Progenitor cell of endocrine pancreas (in vitro differentiated cells): ENCODE measurements at places on chromosomes 2 and 18. TPM values are rescaled to one million over a fixed set of nuclear protein-coding genes. Genes with fewer than 3 reads are reported as not detected.

The SIX2 gene
- total RNA-seq = 4.0 and 7.0 TPM in 2 replicates

- no peaks in the 10 kb centered on the region for H3K4me1 ChIP-seq
- no peaks in the 10 kb centered on the region for H3K27me3 ChIP-seq
- no peak overlapping the region for H3K4me3 ChIP-seq
- H3K27ac ChIP-seq = no peak overlapping the region
- H3K36me3 ChIP-seq = peaks cover 28% of the 10 kb centered on the region
Observed at GRCh38 chr18:24443870-24444269, 16.6 kb upstream of the HRH4 start.

DNA sequence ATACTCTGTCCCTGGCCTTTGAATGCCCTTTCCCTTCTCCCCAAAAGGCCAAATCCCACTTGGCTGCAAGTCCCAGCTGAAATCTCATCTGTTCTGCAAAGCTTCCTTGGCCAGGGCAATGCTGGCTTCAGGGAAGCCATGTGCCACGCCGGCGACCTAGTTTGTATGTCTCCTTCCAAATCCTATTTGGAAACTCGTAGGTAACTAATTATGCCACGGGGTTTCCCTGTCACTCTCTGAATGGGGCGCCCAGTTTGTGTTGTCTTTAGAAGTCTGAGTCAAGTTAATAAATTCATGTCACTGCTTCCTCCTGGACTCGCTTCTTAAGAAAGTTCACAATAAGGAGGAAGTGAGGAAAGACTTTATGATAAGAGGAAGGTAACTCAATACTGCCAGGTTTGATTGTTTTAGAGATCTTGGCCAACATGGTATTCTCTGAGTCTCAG, 19.1 kb downstream of the FHL2 start:
- no peak for DNase-seq

DNA sequence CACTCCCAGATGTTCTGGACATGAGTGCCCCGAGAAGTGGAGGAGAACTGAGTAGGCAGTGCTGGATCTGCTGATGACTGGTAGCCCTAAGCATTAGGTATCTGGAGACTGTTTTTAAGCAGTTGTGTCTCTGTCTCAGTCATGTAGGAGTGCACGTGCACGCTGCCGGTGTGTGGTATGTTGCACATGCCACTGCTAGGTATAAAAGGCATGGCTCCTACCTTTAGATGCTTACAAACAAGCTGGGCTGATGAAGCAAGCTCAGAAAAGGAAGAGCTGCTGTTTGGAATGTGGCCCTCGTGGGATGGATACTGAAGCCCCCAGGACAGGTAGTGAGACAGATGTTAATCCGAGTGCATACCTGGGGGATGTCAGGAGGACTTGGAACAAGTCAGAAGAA, 49.1 kb downstream of the HK2 start:
- no peaks in the 10 kb centered on the region for H3K27me3 ChIP-seq
- DNase-seq = no peak
- H3K4me1 ChIP-seq = no peaks in the 10 kb centered on the region

- H3K4me3 ChIP-seq = no peak overlapping the region
- no peak overlapping the region for H3K27ac ChIP-seq
- peaks cover 3% of the 10 kb centered on the region for H3K4me1 ChIP-seq
- H3K27me3 ChIP-seq = no peaks in the 10 kb centered on the region
Observed at GRCh38 chr2:73561422-73561821, 80.8 kb downstream of the NAT8 start.

- H3K27ac ChIP-seq = no peak overlapping the region
- no peaks in the 10 kb centered on the region for H3K4me1 ChIP-seq
- H3K36me3 ChIP-seq = no peaks in the 10 kb centered on the region
- no peak for DNase-seq
Observed at GRCh38 chr2:196344397-196344796, 173.0 kb upstream of the STK17B start.

The FSHR gene
- total RNA-seq = 0.44 and 0.74 TPM in 2 replicates

The AGFG1 gene
- 74.5 and 82.2 TPM in 2 replicates for total RNA-seq

GRCh38 chr2:3432067-3432466, 52.6 kb downstream of the TRAPPC12 start:
- no peak overlapping the region for H3K27ac ChIP-seq
- no peak for DNase-seq
- H3K27me3 ChIP-seq = no peaks in the 10 kb centered on the region

- H3K27me3 ChIP-seq = no peaks in the 10 kb centered on the region
- peak; percentile 28 for DNase-seq
- peak overlapping the region; percentile 91 for H3K4me3 ChIP-seq
- H3K27ac ChIP-seq = peak overlapping the region; percentile 97
- H3K36me3 ChIP-seq = peaks cover 8% of the 10 kb centered on the region
Observed at GRCh38 chr18:76821875-76822505, 367 bp upstream of the ZNF236 start.

The GNAL gene
- 10.0 and 10.5 TPM in 2 replicates for total RNA-seq

DNA sequence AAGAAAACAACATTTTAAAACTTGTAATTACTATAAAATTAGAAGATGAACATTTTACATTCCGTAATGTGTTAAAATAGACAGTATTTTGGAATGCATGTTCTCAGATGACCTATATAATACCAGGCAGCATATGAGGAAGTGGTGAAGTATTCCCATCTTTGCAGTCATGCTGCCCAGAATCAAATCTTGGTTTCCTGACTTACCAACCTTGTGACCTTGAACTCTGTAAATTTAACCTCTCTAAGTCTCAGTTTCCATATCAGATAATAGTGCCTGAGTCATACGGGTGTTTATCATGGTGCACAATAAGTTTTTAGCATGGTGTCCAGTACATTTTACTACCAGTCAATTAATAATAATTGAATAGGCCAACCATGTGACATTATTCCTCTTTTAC, 7.3 kb upstream of the GALM start:
- H3K27me3 ChIP-seq = no peaks in the 10 kb centered on the region
- no peak overlapping the region for H3K27ac ChIP-seq
- no peak for DNase-seq
- H3K4me3 ChIP-seq = no peak overlapping the region
- H3K4me1 ChIP-seq = peaks cover 14% of the 10 kb centered on the region

The HJURP gene
- total RNA-seq = 22.0 and 23.1 TPM in 2 replicates

The UCN gene
- total RNA-seq = 2.0 and 2.4 TPM in 2 replicates

GRCh38 chr18:46821856-46822711, 65.2 kb upstream of the ST8SIA5 start:
- no peak overlapping the region for H3K4me3 ChIP-seq
- no peaks in the 10 kb centered on the region for H3K27me3 ChIP-seq
- no peak overlapping the region for H3K27ac ChIP-seq
- DNase-seq = no peak
- H3K36me3 ChIP-seq = peaks cover 2% of the 10 kb centered on the region

- DNase-seq = no peak
- no peaks in the 10 kb centered on the region for H3K27me3 ChIP-seq
- no peak overlapping the region for H3K27ac ChIP-seq
- H3K4me1 ChIP-seq = peaks cover 1% of the 10 kb centered on the region
Observed at GRCh38 chr2:145692971-145693478, 1173.1 kb upstream of the ZEB2 start.

DNA sequence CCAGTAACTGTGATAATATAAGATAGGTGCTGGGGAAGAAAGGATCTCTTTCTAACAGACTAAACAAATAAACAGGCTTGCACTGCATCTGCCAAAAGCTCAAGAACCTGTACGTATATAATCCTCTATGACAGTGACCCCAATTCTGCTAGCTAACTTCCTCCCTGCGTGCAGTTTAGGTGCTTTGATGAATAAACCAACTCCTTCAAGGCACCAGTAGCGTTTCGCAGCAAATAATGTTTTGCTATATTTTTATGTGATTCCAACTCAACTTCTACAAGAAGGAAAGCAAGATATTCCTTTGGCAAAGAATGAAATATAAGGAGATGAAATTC, 135.5 kb upstream of the CHAC2 start:
- DNase-seq = no peak
- no peaks in the 10 kb centered on the region for H3K4me1 ChIP-seq
- no peak overlapping the region for H3K27ac ChIP-seq
- H3K4me3 ChIP-seq = no peak overlapping the region

- H3K27me3 ChIP-seq = peaks cover 5% of the 10 kb centered on the region
- no peak for DNase-seq
- no peaks in the 10 kb centered on the region for H3K36me3 ChIP-seq
- H3K4me3 ChIP-seq = no peak overlapping the region
Observed at GRCh38 chr2:200787351-200788120, 24.2 kb upstream of the BZW1 start.

The HOXD12 gene
- not detected in 2 replicates for total RNA-seq

The VWA3B gene
- 0.12 and 0.47 TPM in 2 replicates for total RNA-seq

GRCh38 chr2:72165792-72166191, 18.1 kb upstream of the CYP26B1 start:
- no peaks in the 10 kb centered on the region for H3K27me3 ChIP-seq
- no peak overlapping the region for H3K4me3 ChIP-seq
- H3K27ac ChIP-seq = no peak overlapping the region
- peaks cover 1% of the 10 kb centered on the region for H3K4me1 ChIP-seq
- H3K36me3 ChIP-seq = peaks cover 2% of the 10 kb centered on the region
- no peak for DNase-seq

DNA sequence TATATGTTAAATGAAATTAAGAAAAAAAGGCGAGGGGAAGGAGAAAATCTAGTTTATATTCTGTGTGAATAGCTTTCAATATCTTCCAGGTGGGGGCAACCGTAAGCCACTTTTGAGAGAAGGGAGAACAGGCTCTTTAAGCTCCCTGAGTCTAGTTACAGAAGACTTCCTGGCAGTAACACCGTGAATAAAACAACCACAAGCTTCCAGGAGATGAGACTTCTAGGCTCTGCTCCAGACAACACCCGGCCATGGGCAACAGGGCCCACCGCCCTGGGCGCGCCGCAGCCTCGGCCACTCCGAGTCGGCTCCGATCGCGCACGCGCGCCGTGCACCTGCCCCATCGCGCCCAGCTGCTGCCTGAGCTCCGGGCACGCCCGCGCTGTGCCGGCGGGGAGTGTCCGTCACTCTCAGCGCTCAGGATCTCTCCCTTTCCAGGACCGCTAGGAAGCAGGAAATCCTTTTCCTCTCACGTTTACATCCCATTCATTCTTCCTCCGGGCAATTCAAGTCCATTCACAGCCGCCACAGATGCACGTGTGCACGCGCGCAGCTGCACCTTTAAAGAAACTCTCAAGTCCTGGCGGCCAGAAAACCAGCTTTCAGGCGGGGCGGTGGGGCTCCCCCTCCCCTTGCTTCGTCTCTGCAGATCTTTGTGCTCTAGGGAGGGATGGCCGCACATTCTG, 19.4 kb upstream of the PAX3 start:
- H3K4me3 ChIP-seq = peak overlapping the region; percentile 71
- H3K4me1 ChIP-seq = peaks cover 7% of the 10 kb centered on the region
- H3K36me3 ChIP-seq = no peaks in the 10 kb centered on the region
- H3K27me3 ChIP-seq = peaks cover 80% of the 10 kb centered on the region

The TWIST2 gene
- total RNA-seq = not detected in 2 replicates

The ZNF804A gene
- total RNA-seq = not detected in 2 replicates

DNA sequence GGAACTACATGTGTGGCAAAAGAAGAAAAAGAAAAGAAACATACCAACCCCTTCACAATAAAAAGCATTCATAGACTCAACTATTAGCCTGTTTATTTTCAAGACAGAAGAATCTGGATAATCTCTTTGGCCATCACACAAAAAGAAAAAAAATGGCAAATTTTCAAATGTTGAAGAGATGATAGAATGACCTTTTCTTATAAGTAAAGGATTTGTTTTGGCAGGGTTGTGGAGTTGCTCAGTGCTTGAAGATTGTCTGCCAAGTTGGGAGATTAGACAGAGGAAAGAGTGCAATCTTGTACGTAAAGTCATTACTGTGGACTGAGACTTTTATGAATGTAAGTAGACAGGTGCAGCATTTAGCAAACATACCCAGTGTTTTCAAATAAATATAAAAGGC, 18.5 kb upstream of the FAM171B start:
- H3K27me3 ChIP-seq = no peaks in the 10 kb centered on the region
- DNase-seq = no peak
- no peak overlapping the region for H3K27ac ChIP-seq
- no peaks in the 10 kb centered on the region for H3K4me1 ChIP-seq
- peaks cover 44% of the 10 kb centered on the region for H3K36me3 ChIP-seq
- H3K4me3 ChIP-seq = no peak overlapping the region

DNA sequence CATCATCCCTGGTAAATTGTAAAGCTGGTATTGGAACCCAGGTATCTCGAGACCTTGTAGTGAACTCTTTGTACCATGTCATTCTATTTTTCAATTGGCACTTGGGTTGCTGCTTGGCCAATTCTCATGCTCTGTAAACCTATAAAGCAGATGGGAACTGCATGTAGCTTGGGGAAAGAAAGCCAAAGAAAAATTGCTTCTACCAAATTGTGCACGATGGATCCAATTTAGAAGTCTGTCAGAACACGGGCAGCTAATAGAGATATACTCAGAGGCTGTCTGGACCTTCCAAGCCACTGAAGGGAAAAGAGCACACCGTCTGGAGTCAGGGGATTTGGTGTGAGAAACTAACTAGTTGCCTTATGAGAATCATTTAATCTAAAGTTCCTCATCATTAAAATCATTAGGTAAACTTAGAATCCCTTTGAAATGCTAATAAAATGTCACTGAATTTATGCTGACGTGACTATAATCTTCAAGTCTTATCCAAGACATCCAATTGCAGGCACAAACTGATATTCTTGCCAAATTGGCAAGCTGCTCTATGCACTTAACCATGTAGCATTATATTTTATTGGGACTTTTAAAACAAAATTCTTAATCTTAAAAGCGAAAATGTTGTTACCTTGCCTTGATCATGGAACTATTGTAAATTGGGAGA, 206.8 kb downstream of the DCC start:
- no peaks in the 10 kb centered on the region for H3K36me3 ChIP-seq
- H3K27ac ChIP-seq = no peak overlapping the region
- H3K27me3 ChIP-seq = peaks cover 9% of the 10 kb centered on the region
- no peaks in the 10 kb centered on the region for H3K4me1 ChIP-seq
- no peak for DNase-seq

DNA sequence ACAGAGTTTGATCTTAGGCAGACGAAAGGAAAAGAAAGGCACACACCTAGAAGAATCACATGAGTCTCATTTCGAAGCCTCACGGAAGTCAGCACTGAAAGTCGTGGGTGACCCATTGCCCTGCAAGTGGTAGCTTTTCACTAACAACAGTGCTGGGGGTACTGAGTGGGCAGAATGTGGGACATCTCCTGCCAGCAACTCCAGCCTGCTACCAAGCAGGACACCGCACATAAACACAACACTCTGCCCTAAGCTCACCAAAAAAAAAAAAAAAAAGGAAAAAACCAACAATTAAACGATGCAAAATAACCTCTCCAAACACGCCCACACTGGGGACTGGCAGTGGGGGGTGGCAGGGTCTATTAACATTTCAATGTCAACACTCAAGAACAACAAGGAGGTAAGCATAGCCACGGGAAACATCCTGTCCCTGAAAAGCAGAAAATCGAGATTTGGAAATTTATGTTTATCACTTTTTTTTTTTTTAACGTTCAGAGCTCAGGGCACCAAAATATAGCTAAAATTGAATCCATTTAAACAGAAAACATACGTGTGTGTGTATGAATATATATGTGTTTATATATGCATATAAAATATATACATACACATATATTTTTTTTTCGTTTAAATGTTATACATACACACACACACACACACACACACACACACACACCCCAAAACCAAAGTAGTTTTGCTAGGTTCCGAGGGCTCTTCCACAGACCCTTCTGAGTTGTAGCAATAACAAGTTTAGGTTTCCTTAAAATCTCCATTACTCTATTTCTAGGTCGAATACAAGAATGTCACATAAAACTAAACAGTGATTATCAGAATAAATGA, 2.2 kb downstream of the INO80D start:
- no peaks in the 10 kb centered on the region for H3K27me3 ChIP-seq
- no peaks in the 10 kb centered on the region for H3K36me3 ChIP-seq
- peak overlapping the region; percentile 99 for H3K27ac ChIP-seq
- peak overlapping the region; percentile 98 for H3K4me3 ChIP-seq
- DNase-seq = no peak

The PAIP2B gene
- total RNA-seq = 23.9 and 25.1 TPM in 2 replicates

- H3K4me1 ChIP-seq = peaks cover 45% of the 10 kb centered on the region
- H3K27ac ChIP-seq = no peak overlapping the region
- no peaks in the 10 kb centered on the region for H3K36me3 ChIP-seq
- no peak for DNase-seq
- H3K4me3 ChIP-seq = no peak overlapping the region
Observed at GRCh38 chr2:133676392-133677130, 108.3 kb upstream of the NCKAP5 start.
